ENCODE measurements at places on chromosomes 11 and 22.

GRCh38 chr22:48744967-48745841 lies 1082.5 kb downstream of the BRD1 start:
- no peaks in the 10 kb centered on the region for H3K4me1 ChIP-seq
- no peak overlapping the region for H3K27ac ChIP-seq
- no peaks in the 10 kb centered on the region for H3K27me3 ChIP-seq

- no peak for DNase-seq
- H3K4me1 ChIP-seq: peaks cover 5% of the 10 kb centered on the region
- no peak overlapping the region for H3K27ac ChIP-seq
- H3K4me3 ChIP-seq: no peak overlapping the region
- H3K27me3 ChIP-seq: no peaks in the 10 kb centered on the region
- H3K36me3 ChIP-seq: peaks cover 21% of the 10 kb centered on the region
Observed at GRCh38 chr11:70799386-70799785, 401.1 kb downstream of the CTTN start.

DNA sequence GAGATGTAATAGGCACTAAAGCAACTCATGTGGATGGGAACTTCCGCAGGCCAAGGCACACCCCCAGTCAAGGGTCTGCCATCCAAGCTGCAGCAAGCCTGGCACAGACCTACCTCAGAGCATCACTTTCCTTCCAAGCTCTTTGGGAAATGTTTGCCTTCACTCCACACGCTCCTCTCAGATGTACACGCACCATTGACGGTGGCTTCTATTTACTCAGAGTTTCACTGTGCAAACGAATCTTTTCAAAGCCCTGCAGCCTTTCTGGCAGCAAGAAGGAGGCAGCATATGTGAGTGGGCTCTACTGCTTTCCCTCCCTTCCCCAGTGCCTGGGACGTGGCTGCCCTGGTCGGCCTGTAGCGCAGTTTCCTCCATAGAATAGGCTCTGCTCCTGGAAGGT lies 60.9 kb upstream of the USP47 start:
- H3K4me3 ChIP-seq: no peak overlapping the region
- no peaks in the 10 kb centered on the region for H3K36me3 ChIP-seq
- no peak for DNase-seq
- no peak overlapping the region for H3K27ac ChIP-seq

GRCh38 chr11:76269661-76270261 lies 63.5 kb upstream of the WNT11 start:
- peaks cover 5% of the 10 kb centered on the region for H3K27me3 ChIP-seq
- H3K4me1 ChIP-seq: no peaks in the 10 kb centered on the region
- no peak overlapping the region for H3K27ac ChIP-seq
- no peak overlapping the region for H3K4me3 ChIP-seq

DNA sequence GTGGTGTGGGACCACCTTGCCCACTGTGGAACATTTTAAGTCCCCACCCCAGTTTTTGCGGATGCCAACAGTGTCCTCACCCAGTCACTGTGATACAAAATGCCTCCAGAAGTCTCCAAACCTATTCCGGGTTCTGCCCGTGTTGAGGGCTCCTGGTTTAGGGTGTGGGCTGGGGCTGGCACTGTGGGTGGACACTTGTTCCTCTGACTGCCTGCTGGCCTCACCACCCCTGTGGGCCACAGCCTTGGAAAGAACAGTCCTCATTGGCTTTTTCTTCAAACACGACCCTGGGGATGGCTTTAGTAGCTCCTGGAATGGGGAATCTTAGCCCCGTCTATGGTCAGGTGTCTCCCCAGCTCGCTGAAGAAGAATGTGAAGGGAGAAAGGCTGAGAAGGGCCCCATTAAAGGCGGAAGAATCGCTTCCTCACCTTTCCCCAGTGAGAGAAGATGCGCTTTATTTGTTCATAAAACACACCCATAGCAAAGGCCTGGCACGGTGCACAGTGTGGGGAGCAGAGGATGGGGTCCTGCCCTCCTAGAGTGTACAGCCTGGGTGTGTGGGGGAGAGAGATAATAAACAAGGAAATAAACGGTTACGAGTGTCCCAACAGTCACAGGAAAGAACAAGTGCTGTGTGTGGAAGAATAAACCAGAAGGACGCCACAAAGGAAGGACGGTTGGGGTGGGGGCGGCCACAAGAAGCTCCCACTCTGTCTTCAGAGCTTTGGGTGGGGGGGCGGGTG lies 91.6 kb upstream of the SLC22A12 start:
- no peaks in the 10 kb centered on the region for H3K27me3 ChIP-seq
- H3K27ac ChIP-seq: no peak overlapping the region
- peaks cover 1% of the 10 kb centered on the region for H3K36me3 ChIP-seq
- no peak overlapping the region for H3K4me3 ChIP-seq

DNA sequence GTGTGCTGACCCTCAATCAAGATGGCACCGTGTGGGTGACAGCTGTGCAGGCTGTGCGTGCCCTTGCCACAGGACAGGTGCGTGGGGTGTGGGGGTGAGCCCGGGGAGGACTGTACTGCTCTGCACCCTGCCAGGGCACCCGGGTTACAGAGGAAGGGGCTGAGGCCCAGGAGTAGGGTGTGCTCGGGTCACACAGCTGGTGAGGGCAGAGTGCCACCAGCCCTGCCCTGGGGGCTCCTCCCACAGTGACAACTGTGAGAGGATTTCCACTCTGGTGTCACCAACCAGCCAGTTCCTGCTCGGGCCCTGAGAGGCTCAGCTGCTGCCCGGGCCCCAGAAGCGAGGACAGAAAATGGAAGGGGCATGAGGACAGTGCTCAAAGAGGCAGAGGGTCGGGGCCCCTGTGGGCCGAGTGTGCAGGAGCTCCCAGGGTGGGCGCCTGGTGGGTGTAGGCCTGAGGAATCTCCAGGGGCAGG lies 20.5 kb downstream of the TRMU start:
- H3K4me3 ChIP-seq: no peak overlapping the region
- H3K4me1 ChIP-seq: no peaks in the 10 kb centered on the region
- H3K36me3 ChIP-seq: peaks cover 34% of the 10 kb centered on the region
- DNase-seq: no peak

GRCh38 chr11:134994431-134994830 lies 582.4 kb upstream of the B3GAT1 start:
- H3K36me3 ChIP-seq: no peaks in the 10 kb centered on the region
- DNase-seq: no peak
- H3K4me3 ChIP-seq: no peak overlapping the region
- H3K27ac ChIP-seq: no peak overlapping the region
- H3K27me3 ChIP-seq: no peaks in the 10 kb centered on the region

- peak overlapping the region; percentile 23 for H3K4me3 ChIP-seq
- peaks cover 1% of the 10 kb centered on the region for H3K27me3 ChIP-seq
- H3K27ac ChIP-seq: no peak overlapping the region
- H3K4me1 ChIP-seq: no peaks in the 10 kb centered on the region
Observed at GRCh38 chr11:33664827-33665226, 35.8 kb downstream of the C11orf91 start.

- H3K27ac ChIP-seq: no peak overlapping the region
- DNase-seq: no peak
- H3K4me1 ChIP-seq: peaks cover 4% of the 10 kb centered on the region
- no peaks in the 10 kb centered on the region for H3K36me3 ChIP-seq
Observed at GRCh38 chr11:12174128-12174476, 63.7 kb downstream of the MICAL2 start.

DNA sequence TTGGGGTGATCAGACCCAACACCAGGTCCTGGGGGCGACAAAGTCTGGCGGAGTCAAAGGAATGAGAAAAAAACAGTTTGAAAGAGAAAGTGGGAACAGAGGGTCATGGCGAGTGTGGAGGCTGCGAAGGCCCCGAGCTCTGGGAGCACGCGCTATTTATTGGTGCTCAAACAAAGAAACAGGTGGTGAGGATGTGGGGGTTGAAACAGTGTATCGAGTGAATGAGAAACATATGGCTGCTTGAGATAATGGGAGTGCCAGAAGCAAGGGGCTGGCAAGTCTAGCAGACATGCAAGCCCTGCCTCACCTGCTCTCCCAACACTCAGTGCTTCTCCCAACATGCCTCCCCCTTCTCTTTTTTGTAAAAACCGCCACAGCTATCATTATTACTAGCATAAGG lies 7.8 kb upstream of the DUSP18 start:
- H3K4me3 ChIP-seq: peak overlapping the region; percentile 38
- peaks cover 3% of the 10 kb centered on the region for H3K27me3 ChIP-seq
- peak overlapping the region; percentile 26 for H3K27ac ChIP-seq
- H3K36me3 ChIP-seq: no peaks in the 10 kb centered on the region

DNA sequence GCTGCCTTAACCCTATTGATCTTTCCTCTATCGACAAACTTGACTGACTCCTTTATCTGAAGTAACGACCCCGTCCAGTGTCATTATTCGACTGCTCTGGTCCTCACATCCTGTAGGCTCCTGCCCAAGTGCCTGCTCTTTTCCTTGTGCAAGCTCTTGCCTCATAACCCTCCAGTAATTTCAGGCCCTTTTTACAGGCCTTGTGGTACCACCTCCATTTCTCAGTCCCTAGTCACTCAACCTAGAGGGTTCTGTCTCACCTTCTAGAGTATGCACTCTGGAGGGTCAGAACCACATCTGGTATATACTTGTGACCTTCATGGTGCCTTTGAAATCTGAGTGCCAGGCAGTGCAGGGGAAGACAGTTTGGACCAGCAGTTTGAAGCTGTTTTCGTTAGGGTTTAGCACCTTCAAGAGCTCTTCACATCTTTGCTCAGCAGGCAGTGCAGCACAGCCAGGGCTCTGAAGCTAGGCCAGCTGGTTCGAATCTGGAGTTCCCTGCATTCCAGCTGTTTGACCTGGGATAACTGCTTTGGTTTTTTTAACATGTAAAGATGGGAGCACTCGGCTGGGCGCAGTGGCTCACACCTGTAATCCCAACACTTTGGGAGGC lies 11.2 kb downstream of the SNRPD3 start:
- no peak for DNase-seq
- no peaks in the 10 kb centered on the region for H3K27me3 ChIP-seq
- peak overlapping the region; percentile 6 for H3K27ac ChIP-seq
- no peak overlapping the region for H3K4me3 ChIP-seq
- H3K36me3 ChIP-seq: peaks cover 17% of the 10 kb centered on the region

- no peak overlapping the region for H3K27ac ChIP-seq
- H3K36me3 ChIP-seq: peaks cover 69% of the 10 kb centered on the region
- H3K27me3 ChIP-seq: peaks cover 1% of the 10 kb centered on the region
- H3K4me3 ChIP-seq: peak overlapping the region; percentile 1
Observed at GRCh38 chr11:66059966-66060680, 8.0 kb downstream of the SF3B2 start.

- H3K27me3 ChIP-seq: peaks cover 7% of the 10 kb centered on the region
- H3K4me1 ChIP-seq: peaks cover 23% of the 10 kb centered on the region
- H3K27ac ChIP-seq: peak overlapping the region; percentile 88
- H3K4me3 ChIP-seq: peak overlapping the region; percentile 96
- peaks cover 25% of the 10 kb centered on the region for H3K36me3 ChIP-seq
Observed at GRCh38 chr11:72815110-72815618, 953 bp downstream of the ATG16L2 start.

DNA sequence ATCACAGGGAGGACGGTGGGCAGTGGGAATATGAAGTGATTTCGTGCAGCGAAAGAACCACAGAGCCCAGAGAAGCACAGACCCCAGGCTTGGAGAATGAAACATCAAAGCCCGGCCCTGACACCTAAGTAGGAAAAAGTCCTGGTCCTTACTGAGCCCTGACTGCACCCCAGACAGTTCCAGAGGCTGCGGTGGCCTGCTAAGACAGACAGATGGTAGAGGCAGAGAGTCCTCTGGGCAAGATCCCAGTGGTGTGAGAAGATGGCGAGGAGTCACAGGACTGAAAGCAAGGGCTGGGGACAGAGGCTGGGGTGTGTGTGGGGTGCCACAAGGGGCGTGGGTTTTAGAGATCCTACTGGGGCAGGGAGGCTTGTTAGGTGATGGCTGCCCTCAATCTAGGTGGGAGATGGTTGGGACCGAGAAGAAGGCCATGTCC lies 3.7 kb downstream of the CBX6 start:
- H3K4me1 ChIP-seq: peaks cover 2% of the 10 kb centered on the region
- no peak for DNase-seq
- no peak overlapping the region for H3K27ac ChIP-seq
- H3K36me3 ChIP-seq: peaks cover 3% of the 10 kb centered on the region

DNA sequence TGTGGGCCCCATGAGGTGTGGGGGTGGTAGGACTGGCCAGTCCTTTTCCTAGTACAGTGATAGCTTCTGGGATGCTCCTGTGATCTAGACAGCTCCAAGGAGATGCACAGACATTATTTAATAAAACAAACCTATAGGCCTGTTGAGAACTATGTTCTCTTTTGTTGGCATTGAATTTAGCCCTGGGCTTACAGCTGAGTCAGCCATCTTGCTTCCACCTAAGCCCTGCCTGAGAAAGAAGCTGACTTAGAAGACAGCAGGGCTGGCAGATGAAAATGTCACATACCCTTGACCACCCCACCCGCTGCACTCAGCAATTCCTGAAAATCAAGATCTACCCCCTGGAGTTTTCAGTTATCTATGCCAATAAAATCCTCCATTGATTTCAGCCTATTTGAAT lies 353.2 kb downstream of the CADM1 start:
- no peak overlapping the region for H3K4me3 ChIP-seq
- peaks cover 2% of the 10 kb centered on the region for H3K27me3 ChIP-seq
- DNase-seq: no peak
- no peak overlapping the region for H3K27ac ChIP-seq
- no peaks in the 10 kb centered on the region for H3K4me1 ChIP-seq

GRCh38 chr11:123707206-123707605 lies 34.3 kb downstream of the ZNF202 start:
- no peak overlapping the region for H3K4me3 ChIP-seq
- DNase-seq: no peak
- H3K27ac ChIP-seq: no peak overlapping the region
- no peaks in the 10 kb centered on the region for H3K4me1 ChIP-seq

DNA sequence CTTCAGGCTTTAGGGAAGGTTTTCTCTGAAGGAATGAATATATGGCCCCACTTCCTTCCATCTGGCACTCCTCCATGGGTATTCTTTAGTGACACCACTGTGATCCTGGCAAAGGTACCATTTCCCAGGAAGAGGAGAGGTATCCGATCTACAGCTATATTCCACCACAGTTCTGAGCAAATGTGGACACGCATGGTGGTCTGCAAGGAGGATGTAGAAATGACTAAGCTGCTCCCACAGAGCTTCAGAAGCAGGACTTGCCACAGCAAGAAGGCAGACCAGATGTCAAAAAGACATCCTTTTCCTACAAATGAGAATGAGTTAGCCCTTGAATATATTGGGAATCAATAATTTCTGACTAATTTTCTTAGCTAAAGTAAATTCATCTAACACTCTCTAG lies 45.5 kb downstream of the ARFGAP2 start:
- H3K36me3 ChIP-seq: no peaks in the 10 kb centered on the region
- no peak for DNase-seq
- peaks cover 5% of the 10 kb centered on the region for H3K4me1 ChIP-seq

DNA sequence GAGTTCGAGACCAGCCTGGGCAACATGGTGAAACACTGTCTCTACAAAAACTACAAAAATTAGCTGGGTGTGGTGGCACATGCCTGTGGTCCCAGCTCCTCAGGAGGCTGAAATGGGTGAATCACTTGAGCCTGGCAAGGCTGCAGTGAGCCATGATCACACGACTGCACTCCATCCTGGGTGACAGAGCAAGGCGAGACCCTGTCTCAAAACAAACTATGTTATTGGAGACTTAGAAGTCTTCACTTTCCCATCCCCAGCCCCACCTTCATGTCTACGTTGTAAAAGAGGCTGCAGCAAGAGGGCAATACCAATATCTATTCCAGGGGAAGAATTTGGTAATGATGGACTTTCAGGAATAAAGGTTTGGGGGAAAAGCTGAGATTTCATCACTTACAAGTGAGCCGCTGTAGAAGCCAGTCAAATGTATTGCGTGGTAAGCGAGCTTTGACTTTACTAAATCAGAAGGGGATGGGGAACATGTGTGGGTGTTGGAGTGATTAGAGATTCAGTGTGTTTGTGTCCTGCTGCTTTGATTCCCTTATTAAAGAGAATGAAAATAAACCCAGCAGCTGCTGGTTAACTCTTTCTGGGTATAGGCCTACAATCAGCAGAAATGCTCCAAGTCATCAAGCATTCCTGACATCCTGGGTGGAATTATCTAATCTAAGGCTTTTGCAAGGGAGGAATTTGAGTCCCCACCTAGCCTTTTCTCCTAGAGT lies 53.7 kb downstream of the UBASH3B start:
- H3K4me1 ChIP-seq: no peaks in the 10 kb centered on the region
- H3K27me3 ChIP-seq: no peaks in the 10 kb centered on the region
- no peak overlapping the region for H3K4me3 ChIP-seq
- no peaks in the 10 kb centered on the region for H3K36me3 ChIP-seq
- no peak for DNase-seq

All from endothelial cell (in vitro differentiated cells).